Activated CD8-positive, alpha-beta memory T cell treated with anti-CD3 and anti-CD28 coated beads, Interleukin-2, amount 10 ng/mL, durations not matched to agents 7 days and 5 days (primary cell): ENCODE measurements at places on chromosomes 13 and 19. TPM values are rescaled to one million over a fixed set of nuclear protein-coding genes. Genes with fewer than 3 reads are reported as not detected.
A peak's percentile ranks its signal among the peaks of the same experiment; 100 is the strongest.

GRCh38 chr13:26476111-26476781, 81.2 kb upstream of the WASF3 start:
- H3K27me3 ChIP-seq = no peaks in the 10 kb centered on the region
- no peak for DNase-seq
- H3K36me3 ChIP-seq = no peaks in the 10 kb centered on the region
- H3K27ac ChIP-seq = no peak overlapping the region
- peaks cover 11% of the 10 kb centered on the region for H3K4me1 ChIP-seq
- no peak overlapping the region for H3K4me3 ChIP-seq

The TYROBP gene
- 0.96 TPM for total RNA-seq

The COX7A1 gene
- not detected for total RNA-seq

- peaks cover 11% of the 10 kb centered on the region for H3K36me3 ChIP-seq
- peak overlapping the region; percentile 53 for H3K27ac ChIP-seq
- no peak overlapping the region for H3K4me3 ChIP-seq
- no peaks in the 10 kb centered on the region for H3K4me1 ChIP-seq
Measured at GRCh38 chr13:112065521-112065866, 1.5 kb upstream of the SOX1 start.

GRCh38 chr19:35727956-35728706, 10.3 kb downstream of the KMT2B start:
- no peaks in the 10 kb centered on the region for H3K4me1 ChIP-seq
- no peaks in the 10 kb centered on the region for H3K27me3 ChIP-seq
- H3K36me3 ChIP-seq = peaks cover 62% of the 10 kb centered on the region
- DNase-seq = no peak
- H3K4me3 ChIP-seq = no peak overlapping the region
- H3K27ac ChIP-seq = no peak overlapping the region

- no peak for DNase-seq
- no peaks in the 10 kb centered on the region for H3K27me3 ChIP-seq
- no peaks in the 10 kb centered on the region for H3K36me3 ChIP-seq
- H3K4me3 ChIP-seq = no peak overlapping the region
- peaks cover 4% of the 10 kb centered on the region for H3K4me1 ChIP-seq
Measured at GRCh38 chr13:101393140-101393539, 23.2 kb downstream of the NALCN start.

The FXYD3 gene
- not detected for total RNA-seq

The UGGT2 gene
- total RNA-seq = 0.35 TPM

The UNC13A gene
- 0.18 TPM for total RNA-seq

The MED29 gene
- 31.2 TPM for total RNA-seq

The MTUS2 gene
- not detected for total RNA-seq

- H3K27me3 ChIP-seq = no peaks in the 10 kb centered on the region
- H3K27ac ChIP-seq = peak overlapping the region; percentile 92
Measured at GRCh38 chr19:1942078-1942933, 1.3 kb downstream of the CSNK1G2 start.

- no peak for DNase-seq
- H3K4me3 ChIP-seq = no peak overlapping the region
- H3K27ac ChIP-seq = no peak overlapping the region
- H3K27me3 ChIP-seq = peaks cover 13% of the 10 kb centered on the region
Measured at GRCh38 chr13:31878955-31879354, 139.6 kb downstream of the RXFP2 start.

DNA sequence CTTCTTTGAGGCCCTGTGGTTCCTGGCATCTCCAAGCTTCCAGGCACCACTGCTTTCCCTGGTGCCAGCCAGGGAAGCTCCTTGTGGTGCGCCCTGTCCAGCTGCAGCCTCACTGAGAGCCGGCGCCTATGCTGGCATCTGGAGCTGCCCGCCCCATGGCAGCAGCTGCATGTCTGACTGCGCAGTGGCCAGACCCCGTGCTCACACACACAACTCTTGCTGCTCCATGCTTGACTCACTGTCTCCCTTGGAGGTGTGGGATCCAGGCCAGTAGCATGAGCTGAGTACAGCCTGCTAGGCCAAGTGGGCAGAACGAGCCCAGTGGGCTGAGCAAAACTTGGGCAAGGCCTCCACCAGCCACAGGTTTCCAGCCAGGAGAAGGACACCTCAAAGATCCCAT, 11.5 kb upstream of the SUPT20H start:
- H3K27me3 ChIP-seq = peaks cover 2% of the 10 kb centered on the region
- no peaks in the 10 kb centered on the region for H3K36me3 ChIP-seq
- DNase-seq = no peak

GRCh38 chr19:17216058-17216670, 1.0 kb downstream of the USE1 start:
- H3K27me3 ChIP-seq = no peaks in the 10 kb centered on the region
- H3K4me1 ChIP-seq = peaks cover 15% of the 10 kb centered on the region
- peaks cover 17% of the 10 kb centered on the region for H3K36me3 ChIP-seq
- peak overlapping the region; percentile 32 for H3K4me3 ChIP-seq
